T-helper 1 cell (primary cell): ENCODE measurements at places on chromosomes 7 and 10.
A peak's percentile ranks its signal among the peaks of the same experiment; 100 is the strongest.

- DNase-seq = no peak
Measured at GRCh38 chr10:51667678-51668335, 31.6 kb downstream of the CSTF2T start.

GRCh38 chr7:1721047-1721690 is 51.1 kb downstream of the ELFN1 start:
- no peak for DNase-seq

- DNase-seq = no peak
Measured at GRCh38 chr10:31758495-31758894, 170.1 kb downstream of the ARHGAP12 start.

GRCh38 chr10:25641595-25641994 is 292.4 kb upstream of the MYO3A start:
- DNase-seq = no peak

DNA sequence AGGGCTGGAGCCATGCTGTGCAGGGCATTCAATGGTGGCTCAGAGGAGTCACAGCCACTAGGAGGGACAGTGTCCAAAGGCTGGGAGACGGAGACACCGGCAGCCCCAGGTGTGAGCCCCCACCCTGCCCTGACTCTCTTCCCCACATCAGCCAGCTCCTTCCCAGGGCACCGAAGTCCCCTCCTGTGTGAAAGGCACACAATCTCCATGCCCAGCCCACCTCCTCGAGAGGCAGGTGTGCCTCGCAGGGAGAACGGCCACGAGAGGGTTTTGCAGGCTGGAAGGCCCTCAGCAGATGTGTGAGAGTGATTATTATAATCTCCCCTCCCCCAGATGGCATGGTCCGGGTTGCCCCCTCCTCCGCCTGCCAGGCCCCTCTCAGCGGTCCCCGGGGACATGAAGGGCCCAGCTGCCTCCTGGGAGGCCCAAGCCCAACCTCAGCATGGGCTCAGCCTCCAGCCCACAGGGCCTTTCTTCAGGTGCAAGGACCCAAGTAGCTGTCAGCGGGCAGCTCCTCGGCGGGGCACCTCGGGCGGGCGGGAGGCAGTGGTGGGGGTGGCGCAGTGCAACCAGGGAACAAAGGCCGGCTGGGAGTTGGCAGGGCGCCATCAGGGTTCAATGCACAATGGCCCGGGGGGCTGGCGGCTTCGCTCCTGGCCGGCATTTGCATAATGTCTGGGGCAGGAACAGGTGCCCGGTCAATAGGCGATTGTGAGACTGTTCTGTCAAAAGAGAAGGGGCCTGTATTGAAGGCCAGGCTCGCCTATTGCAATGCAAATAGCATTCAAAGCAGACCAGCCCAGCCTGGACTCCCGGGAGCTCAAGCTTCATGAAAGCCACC is 155.3 kb upstream of the ZMIZ1 start:
- no peak for DNase-seq

DNA sequence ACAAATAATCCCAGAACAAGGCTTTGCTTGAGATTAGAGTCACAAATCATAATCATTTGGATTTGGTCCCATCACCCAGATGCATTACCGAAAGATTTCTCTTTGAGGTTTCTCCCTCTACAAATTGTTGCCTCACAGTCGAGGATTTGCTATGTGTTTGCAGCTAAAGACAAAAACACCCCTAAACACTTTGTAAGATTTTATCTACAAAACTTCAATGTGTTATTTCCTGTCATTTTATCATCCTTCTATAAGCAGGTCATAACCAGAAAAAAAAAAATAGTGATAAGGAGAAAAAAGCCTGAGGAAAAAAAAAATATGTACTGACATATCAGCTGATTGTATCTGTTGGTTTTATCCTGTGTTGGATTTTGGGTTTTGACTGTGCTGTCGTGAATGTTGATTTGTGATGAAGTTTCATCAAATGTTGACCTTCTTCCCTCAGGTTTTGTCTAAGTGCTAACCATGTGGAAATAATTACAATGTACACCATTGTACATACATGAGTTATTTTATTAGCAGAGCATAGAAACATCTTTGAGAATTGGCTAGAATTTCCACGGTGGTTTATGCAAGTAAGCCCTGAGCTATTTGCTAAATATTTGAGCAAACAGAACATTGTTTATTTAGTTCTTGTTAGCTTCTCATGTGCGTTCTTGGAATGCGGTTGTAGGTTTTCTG is 274.4 kb downstream of the NEBL start:
- DNase-seq = no peak

DNA sequence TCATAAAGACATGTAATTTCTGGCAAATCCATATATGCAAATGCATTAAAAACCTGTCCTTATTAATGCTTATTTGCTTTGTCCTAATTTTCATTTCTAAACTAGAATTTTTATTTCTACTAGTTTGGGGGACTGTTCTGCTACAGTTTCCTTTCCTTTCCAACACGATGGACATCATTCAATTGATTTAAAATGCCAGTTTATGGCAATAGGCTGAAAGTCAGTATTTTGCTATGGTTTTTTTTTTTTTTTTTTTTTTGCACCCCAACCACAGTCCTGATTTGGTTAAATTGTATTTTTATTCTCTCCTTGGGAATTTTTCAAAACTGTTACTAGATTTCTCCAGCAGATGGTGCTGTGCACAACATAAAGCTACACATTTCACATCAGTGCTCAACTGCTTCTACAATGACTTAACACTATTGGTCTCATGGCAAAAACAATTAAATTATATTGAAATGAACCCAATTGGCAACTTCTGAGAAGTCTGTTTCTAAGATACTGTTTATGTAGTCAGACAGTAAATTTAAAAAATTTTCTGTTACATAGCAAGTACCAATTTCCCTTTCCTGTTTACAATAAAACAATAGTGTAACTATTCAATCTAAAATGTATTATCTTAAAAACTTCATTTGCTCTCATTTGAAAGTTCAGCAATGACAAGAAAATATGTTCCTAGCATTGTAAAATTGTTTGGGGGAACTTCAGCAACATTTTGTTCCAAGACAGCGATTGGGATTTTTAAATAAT is 193.8 kb upstream of the CCDC6 start:
- no peak for DNase-seq

- DNase-seq = no peak
Measured at GRCh38 chr10:33455029-33455428, 120.6 kb upstream of the NRP1 start.

- DNase-seq = no peak
Measured at GRCh38 chr10:28320090-28320489, 17.2 kb upstream of the MPP7 start.

DNA sequence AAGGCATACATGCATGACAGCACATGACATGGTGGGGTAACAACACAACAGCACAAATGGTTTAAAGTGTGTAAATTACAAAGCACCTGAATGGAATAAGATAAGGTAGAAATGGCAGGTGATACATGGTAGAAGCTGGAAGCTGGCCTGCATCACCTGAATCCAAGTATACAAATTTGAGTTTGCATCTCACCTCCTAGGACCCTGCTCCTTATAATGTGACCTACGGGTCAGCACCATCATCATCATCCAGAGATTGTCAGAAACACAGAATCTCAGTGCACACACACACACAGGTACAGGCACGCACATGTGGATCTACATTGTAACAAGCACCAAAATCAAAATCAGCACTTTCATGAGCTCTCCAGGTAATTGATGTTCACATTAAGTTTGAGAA is 1048.2 kb upstream of the AUTS2 start:
- no peak for DNase-seq

- no peak for DNase-seq
Measured at GRCh38 chr7:151442776-151443496, 3.0 kb upstream of the CRYGN start.

- DNase-seq = no peak
Measured at GRCh38 chr10:133254421-133255120, 16.9 kb downstream of the VENTX start.

- DNase-seq = no peak
Measured at GRCh38 chr7:39615350-39615975, 7.9 kb upstream of the RALA start.

GRCh38 chr10:38226385-38226784 is 132.2 kb downstream of the ZNF37A start:
- no peak for DNase-seq

GRCh38 chr7:148527717-148528168 is 62.8 kb upstream of the C7orf33 start:
- peak; percentile 83 for DNase-seq

DNA sequence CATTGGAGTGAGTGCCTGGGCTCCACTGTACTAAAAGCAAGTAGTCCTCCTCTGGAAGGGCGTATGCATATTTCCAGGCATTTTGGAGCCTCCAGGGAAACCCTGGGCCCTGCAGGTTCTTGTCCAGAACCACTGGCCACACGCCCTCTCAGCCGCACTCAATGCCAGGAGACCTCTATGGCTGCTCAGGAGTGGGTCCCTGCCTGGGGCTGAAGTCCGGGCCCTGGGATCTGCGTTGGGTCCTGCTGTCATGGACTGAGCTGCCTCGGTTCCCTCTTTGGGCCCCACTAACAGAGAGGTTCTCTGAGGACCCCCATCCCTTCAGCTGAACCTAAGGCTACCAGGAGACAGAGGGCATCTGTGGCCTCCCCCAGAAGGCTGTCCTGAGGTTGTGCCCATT is 58.3 kb downstream of the GRK5 start:
- no peak for DNase-seq

- no peak for DNase-seq
Measured at GRCh38 chr7:80637911-80638765, at the start of gene CD36. Gene CD36, plus strand, starts transcription at chr7:80638642. Its CDS starts 8,099 bp downstream, at chr7:80646741.

GRCh38 chr10:63698787-63699150 is 177.6 kb downstream of the REEP3 start:
- no peak for DNase-seq

- no peak for DNase-seq
Measured at GRCh38 chr7:115047958-115048720, 126.2 kb downstream of the MDFIC start.

GRCh38 chr7:37424521-37424920 is 24.1 kb downstream of the ELMO1 start:
- no peak for DNase-seq

DNA sequence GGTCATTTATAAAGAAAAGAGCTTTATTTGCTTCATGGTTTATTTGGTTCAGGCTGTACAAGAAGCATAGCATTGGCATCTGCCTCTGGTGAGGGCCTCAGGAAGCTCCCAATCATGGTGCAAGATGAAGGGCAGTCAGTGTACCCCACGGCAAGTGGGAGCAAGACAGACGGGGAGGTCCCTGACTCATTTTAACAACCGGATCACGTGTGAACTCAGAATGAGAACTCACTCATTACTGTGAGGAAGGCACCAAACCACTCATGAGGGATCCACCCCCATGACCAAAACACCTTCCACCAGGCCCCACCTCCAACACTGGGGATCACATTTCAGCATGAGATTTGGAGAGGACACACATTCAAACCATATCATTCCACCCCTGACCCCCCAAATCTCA is 15.7 kb upstream of the CRYGN start:
- no peak for DNase-seq

- DNase-seq = no peak
Measured at GRCh38 chr7:6476596-6477317, 29.0 kb upstream of the DAGLB start.
